Activated naive CD8-positive, alpha-beta T cell treated with anti-CD3 and anti-CD28 coated beads for 36 hours (primary cell): ENCODE measurements at places on chromosomes 11 and 22. TPM values are rescaled to one million over a fixed set of nuclear protein-coding genes. Genes with fewer than 3 reads are reported as not detected.

- DNase-seq: no peak
- no peaks in the 10 kb centered on the region for H3K4me1 ChIP-seq
- no peak overlapping the region for H3K27ac ChIP-seq
- no peak overlapping the region for H3K4me3 ChIP-seq
- peaks cover 5% of the 10 kb centered on the region for H3K36me3 ChIP-seq
Observed at GRCh38 chr11:48138222-48138621, 78.4 kb upstream of the OR4B1 start.

DNA sequence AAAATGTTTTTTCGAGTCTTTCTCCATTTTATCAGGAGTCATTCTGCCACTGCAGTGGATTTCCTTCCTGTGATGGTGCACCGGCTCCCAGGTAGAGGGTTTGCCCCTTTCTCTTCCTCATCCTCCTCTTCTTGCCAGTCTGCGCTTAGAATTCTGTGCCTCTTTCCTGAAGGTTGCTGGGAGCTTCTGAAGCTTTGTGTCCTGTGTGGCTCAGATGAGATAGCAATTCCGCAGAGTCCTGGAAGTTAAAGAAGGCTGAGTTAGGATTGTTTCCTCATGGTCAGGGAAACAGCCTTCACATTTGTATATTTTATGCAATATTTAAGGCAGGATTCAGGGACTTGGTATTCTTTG, 264 bp downstream of the BCO2 start:
- peak overlapping the region; percentile 22 for H3K4me3 ChIP-seq
- peaks cover 11% of the 10 kb centered on the region for H3K4me1 ChIP-seq
- no peak overlapping the region for H3K27ac ChIP-seq
- H3K27me3 ChIP-seq: peaks cover 44% of the 10 kb centered on the region
- H3K36me3 ChIP-seq: no peaks in the 10 kb centered on the region

DNA sequence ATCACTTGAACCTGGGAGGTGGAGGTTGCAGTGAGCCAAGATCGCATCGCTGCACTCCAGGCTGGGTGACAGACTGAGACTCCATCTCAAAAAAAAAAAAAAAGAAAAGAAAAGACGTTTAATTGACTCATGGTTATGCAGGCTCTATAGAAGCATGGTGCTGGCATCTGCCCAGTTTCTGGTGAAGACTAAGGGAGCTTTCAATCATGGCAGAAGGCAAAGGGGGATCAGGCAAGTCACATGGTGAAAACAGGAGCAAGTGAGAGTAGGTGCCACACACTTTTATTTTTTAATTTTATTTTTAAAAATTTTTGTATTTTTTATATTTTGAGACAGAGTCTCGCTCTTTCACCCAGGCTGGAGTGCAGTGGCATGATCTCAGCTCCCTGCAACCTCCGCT, 8.4 kb upstream of the PATZ1 start:
- no peaks in the 10 kb centered on the region for H3K36me3 ChIP-seq
- no peak for DNase-seq
- no peak overlapping the region for H3K4me3 ChIP-seq
- H3K27me3 ChIP-seq: peaks cover 3% of the 10 kb centered on the region

Gene MPZL3
- 50.7 TPM for total RNA-seq

GRCh38 chr22:17788528-17789378, 14.5 kb upstream of the BID start:
- H3K4me1 ChIP-seq: no peaks in the 10 kb centered on the region
- no peaks in the 10 kb centered on the region for H3K36me3 ChIP-seq
- no peak for DNase-seq
- no peaks in the 10 kb centered on the region for H3K27me3 ChIP-seq
- H3K4me3 ChIP-seq: no peak overlapping the region

DNA sequence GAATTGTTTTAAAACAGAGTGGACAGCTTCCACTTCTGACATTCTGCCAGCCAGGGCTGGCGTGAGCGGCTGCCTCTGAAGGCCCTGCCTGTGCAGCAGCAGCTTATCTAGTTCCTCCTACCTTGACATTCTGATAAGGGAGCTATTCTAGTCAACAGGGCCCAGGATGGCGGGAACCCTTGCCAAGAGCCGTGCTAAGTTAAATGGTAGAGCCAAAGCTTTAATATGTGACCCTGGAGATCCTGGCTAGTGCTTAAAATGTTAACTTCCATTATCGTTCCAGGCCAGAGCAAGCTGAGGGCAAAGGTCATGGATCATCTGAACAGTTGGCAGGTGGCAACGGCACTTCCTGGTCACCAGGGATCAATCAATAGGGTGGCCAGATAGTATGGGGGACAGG, 3.5 kb downstream of the KCNJ5 start:
- H3K4me1 ChIP-seq: peaks cover 8% of the 10 kb centered on the region
- H3K27ac ChIP-seq: no peak overlapping the region
- no peak for DNase-seq
- no peak overlapping the region for H3K4me3 ChIP-seq

DNA sequence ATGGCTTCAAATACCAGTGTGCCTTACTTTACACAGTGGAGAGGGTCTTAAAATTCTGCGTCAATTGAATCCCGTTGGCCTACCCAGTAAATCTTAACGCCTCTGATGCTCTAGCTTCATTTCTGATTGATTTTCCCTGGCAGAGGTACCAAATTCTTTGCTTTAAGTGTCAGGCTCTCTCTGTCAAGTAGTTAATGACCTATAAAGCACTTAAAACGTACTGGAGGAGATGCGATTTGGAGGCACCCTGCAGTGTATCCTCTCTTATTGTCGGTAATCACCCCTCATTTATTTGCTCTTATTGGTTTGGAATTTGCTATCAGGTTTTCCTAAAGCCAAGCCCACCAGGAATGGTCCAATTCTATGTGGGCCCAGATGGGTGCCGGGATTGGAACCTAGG, 59.2 kb downstream of the NFAM1 start:
- peaks cover 12% of the 10 kb centered on the region for H3K4me1 ChIP-seq
- no peak overlapping the region for H3K4me3 ChIP-seq
- no peak overlapping the region for H3K27ac ChIP-seq
- H3K36me3 ChIP-seq: no peaks in the 10 kb centered on the region

- H3K27me3 ChIP-seq: peaks cover 18% of the 10 kb centered on the region
- H3K27ac ChIP-seq: no peak overlapping the region
- H3K36me3 ChIP-seq: no peaks in the 10 kb centered on the region
- no peaks in the 10 kb centered on the region for H3K4me1 ChIP-seq
- H3K4me3 ChIP-seq: no peak overlapping the region
- DNase-seq: no peak
Observed at GRCh38 chr22:42431401-42432019, 693 bp downstream of the NFAM1 start.

Gene MPZL2
- 20.1 TPM for total RNA-seq

Gene SMTNL1
- not detected for total RNA-seq
